Stimulated activated CD8-positive, alpha-beta memory T cell treated with anti-CD3 and anti-CD28 coated beads, Interleukin-7, amount 100 ng/mL, for 1 hour (primary cell): ENCODE measurements at places on chromosomes 6 and 20.

- DNase-seq, result no peak
Observed at GRCh38 chr6:16430391-16431089, 192.2 kb downstream of the GMPR start.

- DNase-seq, result no peak
Observed at GRCh38 chr6:148790404-148790803, 43.6 kb downstream of the UST start.

DNA sequence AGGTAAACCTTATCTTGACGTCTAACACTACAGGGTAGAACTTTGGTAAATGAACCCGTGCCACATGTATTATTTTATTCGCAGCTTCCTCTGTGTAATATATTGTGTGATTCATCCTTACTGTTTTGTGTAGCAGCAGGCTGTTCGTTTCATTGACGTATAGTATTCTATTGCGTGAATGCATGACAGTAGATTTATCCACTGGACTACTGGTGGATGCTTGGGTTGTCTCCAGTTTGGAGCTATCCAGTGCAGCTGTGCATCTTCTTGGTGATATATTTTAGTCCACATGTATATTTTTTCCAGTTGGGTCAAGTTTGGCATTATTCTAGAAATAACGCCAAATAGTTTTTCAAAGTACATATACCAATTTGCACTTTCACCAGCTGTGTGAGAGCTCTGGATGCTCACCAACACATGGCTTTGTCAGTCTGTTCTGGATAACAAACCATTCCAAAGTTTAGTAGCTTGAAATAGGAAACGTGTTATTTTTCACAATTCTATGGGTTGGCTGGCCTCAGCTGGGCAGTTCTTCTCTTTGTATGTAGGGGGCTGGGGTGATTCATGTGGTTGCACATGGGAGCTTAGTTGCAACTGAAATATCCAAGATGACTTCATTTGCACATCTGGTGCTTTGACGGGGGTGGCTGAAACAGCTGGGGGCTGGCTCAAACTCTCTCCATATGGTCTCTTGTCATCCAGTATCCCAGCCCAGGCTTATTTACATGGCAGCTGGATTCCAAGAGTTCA is 9.3 kb downstream of the ECT2L start:
- DNase-seq, result no peak

DNA sequence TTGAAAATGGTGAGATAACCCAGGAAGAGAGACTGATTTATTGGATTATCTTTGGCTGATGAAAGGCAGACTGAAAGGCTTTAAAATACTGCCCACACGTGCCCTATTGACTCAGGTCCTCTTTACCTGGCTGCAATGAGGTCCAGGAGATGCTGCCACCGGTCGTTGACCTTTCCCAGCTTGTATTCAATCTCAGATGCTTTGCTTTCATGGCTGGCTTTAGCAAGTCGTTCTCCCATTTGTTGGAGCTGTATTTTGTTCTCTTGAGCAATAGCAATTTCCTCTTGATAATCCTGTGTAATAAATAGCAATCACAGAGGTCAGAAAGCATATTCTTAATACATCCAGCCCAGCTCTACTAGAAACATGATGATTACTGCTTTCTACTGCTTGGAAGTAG is 368.8 kb downstream of the ESR1 start:
- no peak for DNase-seq
